NCI-H1417 treated with DMSO at 0.1 percent for 48 hours (cell line): ENCODE measurements at places on chromosomes 3 and 15.

DNA sequence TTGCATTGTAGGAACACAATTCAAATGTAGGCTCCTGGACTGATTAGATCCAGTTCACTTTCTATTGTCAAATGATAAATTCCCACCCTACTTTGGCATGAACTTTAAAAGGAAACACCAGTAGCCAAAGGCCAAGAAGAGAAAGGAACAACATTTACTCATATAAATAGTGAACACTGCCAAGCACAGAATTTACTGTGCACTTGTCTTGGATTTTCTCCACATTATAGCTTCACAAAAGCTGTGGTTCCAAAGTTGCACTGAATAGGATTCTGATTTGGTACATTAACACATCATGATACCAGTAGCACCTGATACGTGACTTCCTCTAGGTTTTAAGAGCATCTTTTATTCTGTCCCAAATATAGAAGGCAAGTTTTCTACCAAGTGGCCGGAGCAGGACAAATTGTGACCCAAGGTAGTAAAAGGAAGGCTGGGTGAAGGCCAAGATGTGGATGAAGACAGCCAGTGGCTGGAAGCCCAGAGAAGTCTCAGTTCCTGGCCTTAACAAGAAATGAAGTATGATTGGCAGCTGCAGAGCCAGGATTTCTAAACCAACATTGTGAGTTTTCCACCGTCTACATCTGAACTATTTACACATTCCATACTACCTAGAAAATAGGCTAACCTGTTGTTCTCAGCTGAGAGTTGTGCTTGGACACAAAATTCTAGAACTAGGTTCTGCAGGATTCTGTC lies 206.7 kb downstream of the THRB start:
- no peak for DNase-seq

DNA sequence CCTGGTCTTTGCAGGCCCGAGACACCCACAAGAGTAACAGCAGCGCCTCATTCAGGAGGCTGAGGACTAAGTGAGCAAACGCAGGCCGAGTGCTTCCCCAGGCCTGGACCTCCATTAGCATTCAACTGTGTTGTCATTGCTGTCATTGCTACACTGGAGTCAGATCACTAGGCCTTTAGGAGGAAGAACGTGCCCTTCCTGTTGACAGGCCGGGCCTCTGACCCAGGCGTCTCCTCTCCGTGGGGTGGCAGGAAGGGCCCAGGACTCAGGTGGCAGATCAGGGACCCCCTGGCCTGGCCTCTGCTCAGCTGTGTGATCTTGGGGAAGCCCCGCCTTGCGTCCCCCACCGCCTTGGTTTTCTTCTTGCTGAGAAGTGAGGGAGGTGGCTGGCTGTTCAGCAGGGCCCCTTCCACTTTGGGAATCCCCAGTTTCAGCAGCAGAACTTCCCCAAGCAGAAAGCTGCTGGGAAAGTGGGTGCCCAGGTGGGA lies 19.1 kb downstream of the ZDHHC19 start:
- DNase-seq = no peak

DNA sequence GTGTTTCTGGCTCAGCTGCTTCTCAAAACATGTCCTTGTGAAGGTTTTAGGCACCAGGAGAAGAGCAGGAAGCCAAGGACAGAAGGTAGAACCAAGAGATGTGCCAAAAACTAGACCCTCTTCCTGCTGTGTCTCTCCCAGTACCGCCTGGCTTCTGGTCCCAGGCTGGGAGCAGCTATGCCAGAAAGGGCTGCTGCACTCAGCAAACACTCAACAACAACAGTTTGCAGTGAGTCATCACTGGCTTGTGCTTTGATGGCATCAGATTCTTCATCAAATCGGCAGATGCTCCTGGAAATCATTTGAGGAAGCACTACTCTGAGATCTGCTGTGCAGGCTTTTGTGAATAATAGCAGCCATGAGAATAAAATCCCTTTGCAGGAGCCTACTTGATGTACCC lies 63.2 kb downstream of the DGKG start:
- no peak for DNase-seq

GRCh38 chr3:42387802-42388651 lies 22.4 kb downstream of the LYZL4 start:
- DNase-seq = no peak

DNA sequence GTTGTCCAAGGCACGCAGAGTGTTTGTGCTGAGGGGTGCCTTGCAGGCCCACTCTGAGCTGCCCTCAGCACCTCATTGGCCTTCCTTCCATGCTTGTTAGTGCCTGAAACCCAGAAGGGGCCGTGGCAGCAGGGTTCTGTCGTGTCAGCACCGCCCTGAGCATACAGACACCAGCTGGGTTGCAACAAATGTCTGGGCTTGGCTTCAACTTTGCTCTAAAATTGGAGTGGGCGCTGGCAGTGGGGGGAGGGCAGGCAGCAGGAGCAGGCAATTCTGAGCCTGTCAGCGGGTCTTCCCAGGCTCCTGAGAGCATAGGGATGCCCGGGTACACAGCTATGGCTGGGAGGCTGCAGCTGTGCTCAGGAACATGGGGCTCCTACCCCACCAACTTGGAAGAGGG lies 464.3 kb downstream of the EPHA3 start:
- DNase-seq = no peak

DNA sequence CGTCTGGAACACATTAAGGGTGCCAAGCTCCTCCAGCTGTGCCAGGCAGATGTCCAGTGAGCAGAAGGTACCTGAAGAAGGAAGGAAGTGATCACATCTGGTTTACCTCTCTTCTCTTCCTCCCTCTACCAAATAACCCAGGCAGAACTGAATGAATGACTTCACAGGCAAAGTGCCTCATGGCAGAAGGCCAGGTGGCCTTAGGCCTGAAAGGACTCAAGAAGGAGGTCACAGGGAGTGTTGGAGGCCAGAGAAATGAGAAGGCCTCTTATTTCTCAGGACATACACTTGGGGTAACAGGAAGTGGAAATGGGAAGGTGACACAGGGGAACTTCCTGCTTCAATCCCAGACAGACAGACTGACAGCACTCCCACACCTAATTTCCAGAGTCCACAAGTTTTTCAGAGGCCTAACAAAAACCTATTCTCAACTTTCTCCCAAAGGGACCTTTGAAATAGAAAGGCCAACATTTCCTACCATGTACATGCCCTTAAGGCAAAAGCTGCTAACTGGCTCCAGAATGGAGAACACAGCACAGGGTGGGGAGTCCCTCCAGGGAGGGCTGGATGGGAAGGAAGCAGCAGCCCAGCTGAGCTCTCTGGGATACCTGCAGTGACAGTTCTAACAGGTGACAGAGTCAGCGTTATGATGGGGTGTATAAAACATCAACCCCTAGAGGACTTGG lies 17.6 kb upstream of the SIN3A start:
- DNase-seq = no peak

GRCh38 chr3:36397841-36398240 lies 17.5 kb downstream of the STAC start:
- no peak for DNase-seq

- DNase-seq = no peak
These were observed 57.8 kb upstream of the NMD3 start for GRCh38 chr3:161163297-161163696.

DNA sequence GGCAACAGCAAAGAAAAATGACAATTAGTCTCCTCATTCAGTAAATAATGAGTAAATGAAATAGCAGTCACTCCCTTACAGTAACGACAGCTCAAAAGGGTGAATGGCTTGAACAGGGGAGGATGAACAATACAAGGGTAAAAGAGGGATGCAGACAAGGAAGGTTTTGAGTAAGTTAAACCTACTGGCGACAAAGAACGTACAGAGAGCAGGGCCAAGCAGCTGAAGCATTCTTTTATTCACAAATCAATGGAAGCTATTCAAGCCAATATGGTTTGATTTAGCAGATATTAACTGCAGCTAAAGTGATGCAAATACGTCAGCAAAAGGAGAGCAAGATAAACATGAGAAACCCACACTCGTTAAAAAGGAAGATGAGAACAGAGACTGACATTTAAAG lies 90.7 kb upstream of the ICE2 start:
- DNase-seq = no peak

DNA sequence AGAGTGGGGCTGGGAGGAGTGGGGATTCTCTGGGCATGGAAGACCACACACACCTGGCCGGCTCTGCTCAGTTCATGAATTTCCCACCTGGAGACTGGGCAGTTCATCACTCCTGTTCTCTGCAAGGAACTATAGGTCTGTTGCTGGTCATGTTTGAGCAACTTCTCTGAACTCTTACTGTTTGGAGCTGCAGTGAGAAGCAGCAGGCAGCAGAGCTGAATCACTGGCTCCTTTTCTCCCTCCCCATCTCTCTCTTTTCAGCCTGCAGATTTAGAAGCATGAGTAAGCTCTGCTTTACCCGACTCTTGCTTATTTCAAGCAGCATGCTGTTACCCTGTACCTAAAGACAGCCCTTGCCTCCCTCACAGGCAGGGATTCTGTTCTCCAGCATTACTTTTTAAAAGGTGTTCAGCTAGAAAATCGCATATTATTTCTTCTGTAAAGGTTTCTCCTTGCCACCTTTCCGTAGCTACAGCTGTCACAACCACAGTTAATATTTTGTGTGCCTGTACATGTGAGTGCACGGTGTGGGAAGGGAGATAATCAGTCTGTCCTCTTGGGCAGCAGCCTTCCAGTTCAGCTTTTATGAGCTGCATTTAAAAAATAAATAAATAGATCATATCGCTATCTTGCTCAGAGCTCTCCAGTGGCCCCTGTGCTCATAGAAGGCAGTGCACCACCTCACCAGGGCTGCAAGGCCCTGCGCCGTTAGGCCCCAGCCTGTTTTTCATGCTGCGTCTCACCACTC lies 131.6 kb downstream of the CHCHD6 start:
- DNase-seq = no peak

GRCh38 chr3:56810577-56811545 lies 9.1 kb upstream of the ARHGEF3 start:
- DNase-seq = peak; percentile 10

DNA sequence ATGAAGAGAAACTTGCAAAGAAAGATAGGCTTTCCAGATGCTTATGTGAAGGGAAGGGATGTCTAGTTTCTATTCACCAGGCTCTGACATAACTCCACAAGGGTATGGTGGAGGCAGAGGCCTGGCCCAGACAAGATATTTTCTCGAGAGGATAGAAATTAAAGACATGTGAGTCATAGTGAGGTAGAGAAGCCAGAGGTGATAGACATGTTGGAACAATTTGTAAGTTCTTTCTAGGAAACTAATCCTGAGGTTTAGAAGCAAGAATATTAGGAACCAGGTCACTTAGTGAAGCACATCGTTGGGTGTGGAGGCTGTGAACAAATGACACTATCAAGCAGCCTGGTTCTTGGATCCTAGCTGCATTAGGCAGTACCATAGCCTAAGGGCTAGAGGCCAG lies 176.9 kb downstream of the BBX start:
- DNase-seq = no peak

DNA sequence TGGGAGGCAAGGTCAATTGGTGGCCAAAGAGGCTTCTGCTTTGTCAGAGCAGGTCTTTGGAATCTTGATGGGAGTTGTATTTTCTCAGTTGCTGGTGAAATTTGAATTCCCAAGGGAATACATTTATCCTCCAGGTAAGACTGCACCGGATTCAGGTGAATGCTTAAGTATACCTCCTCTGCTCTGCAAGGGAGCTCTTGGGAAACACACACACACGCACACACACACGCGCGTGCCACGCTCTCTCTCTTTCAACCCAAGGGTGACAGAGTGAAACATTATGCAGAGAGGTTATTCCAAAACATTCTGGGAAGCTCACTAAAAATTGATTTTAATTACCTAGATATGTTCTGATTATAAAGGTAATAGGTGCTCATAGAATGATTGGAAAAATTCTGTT lies 33.7 kb downstream of the ST6GAL1 start:
- no peak for DNase-seq
